ENCODE measurements at places on chromosomes 6 and 20.

DNA sequence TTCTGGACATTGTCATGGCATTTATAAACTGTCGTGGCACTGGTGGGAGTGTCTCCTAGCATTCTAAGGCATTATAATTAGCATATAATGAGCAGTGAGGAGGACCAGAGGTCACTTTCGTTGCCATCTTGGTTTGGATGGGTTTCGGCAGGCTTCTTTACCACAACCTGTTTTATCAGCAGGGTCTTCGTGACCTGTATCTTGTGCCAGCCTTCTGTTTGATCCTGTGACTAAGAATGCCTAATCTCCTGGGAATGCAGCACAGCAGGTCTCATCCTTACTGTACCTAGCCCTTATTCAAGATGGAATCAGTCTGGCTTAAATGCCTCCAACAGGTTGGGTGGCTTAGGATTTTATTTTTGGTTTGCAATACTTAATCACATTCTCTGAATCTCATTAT, 142.7 kb upstream of the GGTLC1 start:
- no peak for DNase-seq

GRCh38 chr6:2222275-2222842, 23.0 kb downstream of the GMDS start:
- no peak for DNase-seq

DNA sequence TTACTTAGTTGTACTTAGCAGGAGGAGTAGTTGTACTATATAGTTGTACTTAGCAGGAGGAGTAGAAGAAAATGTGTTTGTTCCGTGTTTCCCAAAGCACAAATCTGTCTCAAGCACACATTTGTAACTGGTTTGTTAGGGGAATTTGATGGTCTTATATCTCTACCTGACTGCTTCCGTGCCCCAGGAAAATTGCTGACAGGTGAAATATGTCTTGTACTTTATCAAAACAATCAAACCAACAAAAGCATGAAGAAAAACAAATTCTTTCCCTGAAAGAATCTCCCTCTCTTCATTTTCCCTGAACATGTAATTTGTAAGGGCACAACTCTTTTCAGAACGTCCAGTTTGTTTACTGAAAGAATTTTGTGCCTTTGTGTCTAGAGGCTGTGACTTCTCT, 106.6 kb upstream of the RGS17 start:
- DNase-seq = no peak

- no peak for DNase-seq
Measured at GRCh38 chr6:2970034-2970685, 1.2 kb downstream of the SERPINB6 start.

DNA sequence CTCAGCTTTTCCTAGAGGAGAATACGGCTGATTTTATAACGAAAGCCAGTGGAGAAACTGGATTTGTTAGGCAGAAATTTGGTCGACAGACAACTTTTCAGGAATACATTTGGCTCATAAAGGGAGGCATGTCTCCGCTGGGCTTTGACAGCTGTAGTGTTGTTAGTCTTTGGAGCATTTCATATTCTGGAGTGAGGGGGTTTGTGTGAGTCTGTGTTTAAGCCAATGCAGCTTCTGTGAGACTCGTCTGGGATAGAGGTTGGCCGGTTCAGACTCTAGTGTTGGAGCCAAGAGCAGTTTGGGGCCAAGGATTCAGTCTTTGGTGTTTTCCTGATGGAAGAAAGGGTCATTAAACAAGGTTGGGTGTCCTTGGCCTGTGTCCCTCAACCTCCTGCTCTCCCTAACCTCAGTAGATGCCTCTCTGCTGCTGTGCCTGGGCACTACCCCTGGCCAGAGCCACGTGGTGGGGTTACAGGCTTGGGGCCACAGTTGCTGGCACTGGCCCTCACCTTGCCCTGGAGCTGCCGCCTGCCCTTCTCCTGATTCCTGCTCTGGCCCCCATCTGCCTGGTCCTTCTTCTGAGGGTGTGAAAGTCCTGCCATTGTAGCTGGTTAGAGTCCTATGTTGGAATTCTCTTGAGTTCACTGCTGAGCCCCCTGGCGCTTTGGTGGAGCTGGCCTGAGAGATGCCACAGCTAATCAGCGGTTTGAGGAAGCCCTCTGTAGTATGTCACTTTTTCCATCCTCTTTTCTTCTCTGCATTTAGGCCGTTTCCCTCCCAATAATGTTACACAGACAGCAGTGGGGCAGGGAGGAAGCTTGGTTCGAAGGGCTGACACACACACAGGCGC, 6.9 kb downstream of the PTK7 start:
- no peak for DNase-seq

DNA sequence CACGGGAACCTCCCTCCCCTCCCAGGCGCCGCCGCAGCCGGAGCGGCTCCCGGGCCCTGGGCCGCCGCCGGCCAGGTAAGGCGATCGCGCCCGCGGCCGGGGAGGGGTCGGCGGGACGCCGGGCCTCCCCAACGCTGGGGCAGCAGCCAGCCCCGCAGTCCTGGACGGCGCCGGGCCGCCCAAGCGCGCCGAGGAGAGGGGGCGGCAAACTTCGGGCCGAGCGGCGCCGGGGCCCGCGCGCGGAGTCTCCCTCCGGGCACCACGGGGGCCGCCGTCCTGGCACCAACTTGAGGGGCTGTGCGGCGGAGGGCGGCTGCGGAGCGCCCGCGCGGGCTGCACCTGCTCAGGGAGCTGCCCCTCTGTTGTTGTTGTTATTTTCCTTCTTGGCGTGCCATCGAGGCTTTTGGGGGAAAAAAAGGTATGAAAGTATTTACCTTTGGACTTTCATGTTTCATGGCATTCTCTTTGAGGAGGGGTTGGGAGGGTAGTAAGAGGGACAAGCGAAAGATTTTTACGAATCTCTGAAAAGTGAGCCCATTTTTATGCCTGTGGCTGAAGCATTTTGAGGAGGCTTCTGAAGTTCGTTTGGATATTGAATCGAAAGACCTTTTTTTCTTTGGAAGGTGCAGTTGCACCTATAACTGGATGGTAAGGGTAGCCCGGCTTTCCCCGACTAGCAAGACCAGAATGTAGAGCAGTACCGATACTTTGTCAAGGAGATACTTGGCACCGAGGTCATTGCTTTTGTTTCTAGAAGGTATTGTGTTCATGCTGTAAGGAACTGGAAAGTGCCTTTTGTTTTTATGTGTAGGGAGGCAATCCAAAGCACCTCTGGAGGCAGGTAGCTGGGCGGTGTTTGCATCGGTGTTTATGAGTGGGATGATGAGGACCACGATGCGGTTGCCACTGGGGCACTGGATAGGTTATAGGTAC, at the start of gene RNF182:
Gene RNF182 (plus strand): TSS at position 4 of the 933 bp plus-strand sequence. CDS start 52,168 bp downstream, outside the sequence.
- no peak for DNase-seq

DNA sequence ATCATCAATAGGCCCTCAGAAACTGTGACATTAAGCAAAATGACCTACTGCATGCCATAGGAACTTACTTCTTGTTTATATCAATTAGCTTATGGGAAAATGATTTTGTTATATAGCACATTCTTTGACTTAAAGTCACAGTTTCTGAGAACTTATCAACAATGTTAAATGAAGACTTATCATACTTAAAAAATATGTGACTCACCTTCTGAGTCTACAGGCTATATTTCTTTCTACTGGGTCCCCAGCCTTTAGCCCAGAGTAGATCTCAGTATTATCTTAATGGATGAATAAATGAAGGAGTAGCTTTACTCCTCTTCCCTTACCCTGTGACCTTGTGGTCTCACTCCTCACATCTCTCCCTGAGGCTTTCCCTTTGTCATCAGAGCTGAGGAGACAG, 180.2 kb downstream of the MAFB start:
- peak; percentile 61 for DNase-seq

GRCh38 chr20:15026759-15027158, 689.3 kb upstream of the FLRT3 start:
- DNase-seq = no peak

- DNase-seq = no peak
Measured at GRCh38 chr6:165881806-165882205, 218.8 kb upstream of the PDE10A start.

- no peak for DNase-seq
Measured at GRCh38 chr6:99219788-99220187, 129.7 kb downstream of the FAXC start.

- peak; percentile 20 for DNase-seq
Measured at GRCh38 chr6:80263585-80263984, 157.1 kb downstream of the BCKDHB start.
